NCI-H526 (cell line): ENCODE measurements at places on chromosomes 2 and 18.

DNA sequence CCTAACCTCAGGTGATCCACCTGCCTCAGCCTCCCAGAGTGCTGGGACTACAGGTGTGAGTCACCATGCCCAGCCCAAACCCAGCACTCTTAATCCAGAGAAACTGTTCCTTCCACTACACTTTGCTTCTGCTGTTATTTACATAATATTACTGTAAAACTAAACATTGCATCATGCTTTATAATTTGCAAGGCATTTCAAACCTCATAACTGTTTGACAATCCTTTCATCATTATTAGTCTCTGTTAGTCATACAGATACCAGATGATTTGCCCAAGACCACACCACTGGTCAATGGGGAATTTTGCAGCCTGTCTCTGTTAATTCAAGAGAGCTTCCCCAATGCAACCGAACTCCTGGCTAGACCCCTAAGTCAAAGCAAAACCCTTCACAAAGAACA, 338.3 kb downstream of the ALK start:
- no peak for DNase-seq

DNA sequence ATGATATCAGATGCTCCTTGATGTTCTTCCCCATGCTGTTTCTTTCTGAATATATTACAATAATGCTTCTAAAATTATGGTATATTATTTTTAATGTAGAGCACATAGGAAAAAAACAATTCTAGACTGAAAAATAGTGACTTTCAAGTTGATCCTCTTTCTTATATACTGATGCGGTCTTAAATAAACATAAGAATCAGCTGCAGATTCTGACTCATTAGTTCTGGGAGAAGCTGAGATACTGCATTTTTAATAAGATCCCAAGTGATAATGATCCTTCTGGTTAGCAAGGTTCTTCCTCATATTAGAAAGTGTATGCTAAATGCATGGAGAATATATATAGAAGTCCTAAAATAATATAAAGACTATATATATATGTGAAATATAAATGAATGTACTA, 124.9 kb downstream of the XIRP2 start:
- DNase-seq: no peak

- DNase-seq: no peak
Observed at GRCh38 chr2:46411245-46411641, 68.1 kb upstream of the TMEM247 start.

DNA sequence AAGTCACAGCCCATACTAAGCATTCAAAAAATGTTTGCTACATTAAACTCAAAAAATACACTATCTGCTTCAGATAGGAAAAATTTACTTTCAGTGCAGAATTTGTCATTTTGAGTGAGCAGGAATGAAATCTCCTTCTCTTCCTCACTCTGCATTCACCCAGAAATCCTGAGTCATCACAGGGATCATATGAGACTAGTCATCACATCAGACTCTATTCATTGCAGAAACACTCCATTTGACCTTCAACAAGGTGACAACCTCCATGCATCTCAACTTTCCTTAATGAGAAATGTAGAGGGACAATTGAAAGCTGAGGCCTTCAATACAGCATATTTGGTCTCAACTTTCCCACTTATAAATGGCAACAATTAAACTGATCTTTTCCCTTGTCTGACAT, 130.4 kb upstream of the CYP26B1 start:
- DNase-seq: no peak

- DNase-seq: peak; percentile 44
Observed at GRCh38 chr2:200405599-200406298, 99.3 kb downstream of the SPATS2L start.

DNA sequence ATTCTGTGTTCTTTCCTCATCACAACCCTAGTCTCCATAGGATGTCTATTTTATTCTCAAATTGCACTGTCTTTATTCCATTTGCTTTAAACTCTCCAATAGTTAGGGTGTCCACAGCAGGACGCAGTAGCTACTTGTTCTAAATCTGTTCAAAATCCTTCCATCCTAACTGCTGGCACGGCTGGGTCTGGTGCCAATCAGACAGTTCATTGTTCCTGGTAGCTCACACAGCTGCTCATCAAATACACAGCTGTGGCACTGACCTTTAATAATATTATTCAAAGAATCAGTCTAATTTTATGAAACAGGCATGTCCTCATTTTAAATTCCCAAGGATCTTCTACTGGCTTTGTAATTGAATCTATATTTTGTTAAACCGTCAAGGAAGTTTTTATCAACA, 59.7 kb upstream of the TMEFF2 start:
- no peak for DNase-seq

DNA sequence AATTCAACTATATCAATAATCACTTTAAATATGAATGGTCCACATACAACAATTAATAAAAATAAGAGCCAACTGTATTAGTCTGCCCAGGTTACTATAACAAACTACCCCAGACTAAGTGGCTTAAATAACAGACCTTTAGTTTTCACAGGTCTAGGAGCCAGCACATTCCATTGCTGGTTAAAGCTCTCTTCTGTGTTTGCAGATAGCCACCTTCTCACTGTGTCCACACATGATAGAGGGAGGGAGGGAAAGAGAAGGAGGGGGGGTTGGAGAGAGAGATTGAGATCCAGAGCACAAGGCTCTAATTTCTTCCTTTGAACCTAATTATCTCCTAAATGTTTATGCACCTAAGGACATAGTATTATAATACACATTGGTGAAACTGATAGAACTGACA, 267.8 kb upstream of the NXPH2 start:
- DNase-seq: no peak

- DNase-seq: peak; percentile 40
Observed at GRCh38 chr2:24203029-24203786, 28.4 kb downstream of the FAM228A start.

- DNase-seq: no peak
Observed at GRCh38 chr18:35186291-35187034, 54.4 kb upstream of the ZNF397 start.

DNA sequence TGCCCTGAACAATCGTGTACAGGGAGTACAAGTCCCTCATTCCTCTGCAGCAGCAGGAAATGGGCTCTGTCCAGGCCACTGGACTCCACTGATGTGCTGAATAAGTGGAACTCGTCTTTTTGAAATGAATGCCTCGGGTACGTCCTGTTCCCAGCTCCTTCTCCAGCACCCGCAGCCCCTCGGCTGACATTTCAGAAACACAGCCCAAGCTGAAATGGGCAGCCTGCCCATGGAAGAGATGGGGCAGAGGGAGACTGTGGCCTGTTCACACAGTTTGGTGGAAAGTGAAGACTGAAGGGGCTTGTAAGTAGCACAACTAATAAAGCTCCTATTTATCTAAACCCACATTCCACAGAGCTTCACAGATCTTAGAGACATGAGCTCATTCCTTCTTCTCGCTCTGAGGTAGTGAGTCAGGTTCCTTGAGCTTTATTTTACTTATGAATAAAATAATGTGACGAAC, 498.6 kb downstream of the TXNL1 start:
- DNase-seq: no peak

GRCh38 chr2:230953845-230954244, 28.8 kb upstream of the GPR55 start:
- DNase-seq: no peak

- no peak for DNase-seq
Observed at GRCh38 chr2:164243315-164243714, 378.0 kb downstream of the GRB14 start.

DNA sequence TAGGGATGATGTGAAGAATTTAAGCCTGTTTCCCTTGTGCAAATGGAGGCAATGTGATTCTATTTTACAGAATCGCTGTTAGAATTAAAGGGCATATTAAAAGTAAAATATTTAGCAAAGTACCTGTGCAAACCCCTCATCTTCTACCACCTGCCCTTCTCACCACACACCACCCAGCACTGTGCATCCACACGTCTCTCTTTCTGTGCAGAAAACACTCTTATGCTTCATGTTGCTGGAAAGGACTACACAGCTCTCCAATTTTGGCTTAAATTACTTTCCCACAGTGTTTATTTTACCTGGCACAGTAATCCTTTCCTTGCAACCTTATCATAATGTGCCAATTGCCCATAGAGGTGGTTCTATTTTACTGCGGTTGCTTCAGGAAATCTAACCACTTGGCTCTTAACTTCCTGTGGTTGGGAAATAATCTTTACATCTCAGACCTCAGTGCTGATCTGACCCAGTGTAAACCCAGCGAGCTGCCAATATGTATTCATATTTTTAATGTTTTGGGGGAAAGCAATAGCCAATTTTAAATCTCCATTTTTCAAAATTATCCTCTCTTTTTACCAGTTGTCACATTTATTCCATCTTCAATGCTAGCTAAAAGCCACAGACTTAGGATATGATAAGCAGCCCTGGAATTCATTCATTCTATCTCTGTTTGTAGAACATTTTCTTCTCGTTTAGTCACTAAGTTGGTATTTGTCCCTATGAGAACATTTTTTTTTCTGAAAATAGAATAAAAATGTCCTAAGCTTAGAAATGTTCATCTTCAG, 250.9 kb downstream of the DSEL start:
- no peak for DNase-seq

DNA sequence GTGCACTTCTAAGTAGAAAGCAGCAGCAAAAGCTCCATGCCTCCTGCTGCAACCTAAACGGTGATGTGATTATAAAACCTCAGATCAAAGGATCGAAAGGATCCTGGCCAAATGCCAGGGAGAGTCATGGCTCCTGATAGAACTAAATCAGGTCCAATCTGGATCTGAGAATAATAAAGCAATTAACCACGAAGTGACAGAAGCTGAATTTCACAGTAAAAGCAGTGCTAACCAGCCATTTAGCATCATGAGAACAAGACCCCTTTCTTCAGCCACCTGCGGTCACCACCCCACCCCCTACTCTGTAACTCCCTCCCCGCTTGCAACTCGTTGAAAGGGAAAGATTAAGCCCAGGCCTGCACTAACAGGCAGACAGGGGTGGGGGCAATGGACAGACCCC, 748.7 kb downstream of the BCL11A start:
- no peak for DNase-seq

- peak; percentile 15 for DNase-seq
Observed at GRCh38 chr18:35457140-35457704, 40.5 kb downstream of the INO80C start.

- DNase-seq: no peak
Observed at GRCh38 chr2:120239488-120240287, 13.0 kb upstream of the RALB start.

- no peak for DNase-seq
Observed at GRCh38 chr2:128299628-128300027, 19.0 kb downstream of the HS6ST1 start.

- no peak for DNase-seq
Observed at GRCh38 chr2:214651451-214651850, 158.0 kb downstream of the BARD1 start.

DNA sequence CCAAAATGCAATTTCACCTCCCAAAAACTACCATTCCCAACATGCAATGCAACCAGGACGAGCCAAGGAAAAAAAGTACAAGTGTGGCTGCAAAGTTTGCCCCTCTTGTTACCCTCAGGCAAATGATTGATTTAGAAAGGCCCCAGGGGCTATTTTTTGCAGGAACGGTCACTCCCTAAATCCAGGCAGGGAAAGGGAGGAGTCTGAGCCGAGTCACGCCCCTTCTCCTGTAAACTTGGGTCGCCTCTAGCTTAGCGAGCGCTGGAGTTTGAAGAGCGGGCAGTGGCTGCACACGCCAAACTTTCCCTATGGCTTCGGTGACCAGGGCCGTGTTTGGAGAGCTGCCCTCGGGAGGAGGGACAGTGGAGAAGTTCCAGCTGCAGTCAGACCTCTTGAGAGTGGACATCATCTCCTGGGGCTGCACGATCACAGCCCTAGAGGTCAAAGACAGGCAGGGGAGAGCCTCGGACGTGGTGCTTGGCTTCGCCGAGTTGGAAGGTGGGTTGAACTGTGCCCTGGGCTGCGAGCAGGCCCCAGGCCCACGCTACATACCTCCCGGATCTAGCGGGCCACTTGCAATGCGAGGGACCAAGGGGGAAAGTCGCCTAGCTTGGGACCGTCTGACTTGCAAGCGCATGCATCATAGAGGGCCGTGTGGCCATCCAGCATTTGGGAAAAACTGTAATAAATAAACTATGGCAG, at the start of gene GALM:
Gene GALM (plus strand): TSS at position 261 of the 702 bp plus-strand sequence. CDS start 48 bp downstream, at position 309.
- DNase-seq: peak; percentile 81

DNA sequence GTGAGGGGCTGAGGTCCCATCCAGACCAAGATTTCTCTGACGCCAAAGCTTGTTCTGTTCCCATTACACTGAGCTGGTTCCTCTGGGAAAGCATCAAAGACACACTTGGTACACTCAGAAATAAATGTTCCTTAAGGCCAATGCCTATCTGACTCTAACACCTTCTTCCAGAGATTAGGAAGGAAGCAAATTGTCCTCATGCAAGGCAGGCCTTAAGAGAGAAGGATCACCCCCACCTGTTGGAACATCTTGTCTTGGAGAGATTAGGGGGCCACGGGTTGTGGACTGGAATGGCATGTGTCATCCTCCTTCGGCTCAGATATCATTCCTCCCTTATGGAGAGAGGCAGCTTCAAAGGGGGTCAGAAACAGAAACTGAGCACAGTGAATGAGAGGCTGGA, 100.2 kb downstream of the ANKRD44 start:
- DNase-seq: no peak

DNA sequence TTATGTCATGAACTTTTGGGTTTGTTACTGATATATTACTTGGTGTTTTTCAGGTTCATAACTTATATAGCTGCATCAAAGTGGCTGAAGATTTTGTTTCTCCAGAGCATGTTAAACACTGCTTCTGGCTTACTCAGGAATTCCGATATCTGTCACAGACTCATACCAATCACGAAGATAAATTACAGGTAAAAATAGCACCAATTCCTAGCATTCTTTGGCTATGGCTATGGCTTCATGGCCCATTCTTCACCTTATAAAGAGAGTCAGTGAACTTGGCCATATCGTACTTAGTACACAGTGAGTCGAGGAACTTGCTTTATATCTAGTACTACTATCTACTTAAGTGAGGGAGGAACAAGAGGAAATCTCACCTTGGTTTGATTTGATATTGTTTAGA, 49.9 kb downstream of the KDM3A start:
- no peak for DNase-seq

DNA sequence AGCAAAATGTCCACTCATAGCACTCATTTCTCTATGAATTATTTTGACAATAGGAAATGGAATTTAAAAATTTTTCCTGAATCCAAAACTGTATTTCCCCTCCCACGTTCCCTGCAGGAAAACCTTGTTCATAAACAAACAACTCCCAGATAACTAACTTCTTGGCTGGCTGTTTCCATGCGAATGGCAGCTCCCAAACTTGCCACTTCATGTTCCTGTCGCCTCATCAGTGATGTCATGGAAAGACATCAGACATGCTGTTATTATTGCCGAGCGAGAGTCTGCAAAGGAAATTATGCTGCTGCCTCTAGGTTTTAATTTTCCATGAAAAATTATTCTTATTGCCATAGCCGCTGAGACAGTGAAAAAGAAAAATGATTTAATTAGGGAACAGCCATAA, 117.0 kb upstream of the RIOK3 start:
- DNase-seq: no peak
